ENCODE measurements at places on chromosomes 6 and 20.

DNA sequence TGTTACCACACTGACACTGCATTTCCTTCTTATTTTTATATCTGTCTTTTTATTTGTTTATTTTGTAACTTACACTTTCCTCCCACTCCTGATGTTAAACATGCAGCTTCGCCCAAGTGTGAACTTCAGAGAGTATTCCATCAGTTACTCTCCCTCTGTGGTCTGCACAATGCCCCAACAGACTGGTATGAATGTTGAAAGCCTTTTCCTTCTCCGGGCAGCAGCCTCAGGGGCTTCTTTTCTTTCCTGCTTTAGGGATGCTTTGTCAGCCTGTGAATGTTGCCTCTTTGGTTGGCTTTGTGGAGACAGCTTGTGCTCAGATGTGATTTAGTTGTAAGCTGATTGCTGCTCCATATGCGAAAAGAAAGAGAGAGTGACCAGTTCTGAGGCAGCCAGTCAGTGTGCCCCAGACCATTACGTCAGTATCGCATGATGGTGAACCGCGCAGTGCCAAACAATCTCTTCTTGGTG is 44.0 kb downstream of the SMPDL3A start:
- no peak for DNase-seq

DNA sequence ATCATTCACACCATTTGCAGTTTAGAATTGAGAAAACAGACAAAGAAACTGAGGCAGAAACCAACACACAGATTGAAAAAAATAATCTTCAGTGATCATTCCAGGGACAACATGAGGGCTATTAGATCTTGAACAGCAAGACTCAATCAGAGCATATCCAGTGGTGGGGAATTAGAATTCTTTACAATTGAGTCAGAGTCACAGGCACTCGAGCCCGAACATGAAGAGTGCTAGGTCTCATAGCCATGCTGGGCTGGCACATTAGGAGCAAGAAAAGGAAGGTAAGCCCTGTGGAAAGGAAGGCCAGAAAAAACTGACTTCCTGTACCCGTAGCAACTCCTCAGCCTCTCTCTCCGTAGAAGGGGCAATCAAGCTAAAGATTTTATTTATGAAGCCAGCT is 419.9 kb downstream of the HAO1 start:
- no peak for DNase-seq

DNA sequence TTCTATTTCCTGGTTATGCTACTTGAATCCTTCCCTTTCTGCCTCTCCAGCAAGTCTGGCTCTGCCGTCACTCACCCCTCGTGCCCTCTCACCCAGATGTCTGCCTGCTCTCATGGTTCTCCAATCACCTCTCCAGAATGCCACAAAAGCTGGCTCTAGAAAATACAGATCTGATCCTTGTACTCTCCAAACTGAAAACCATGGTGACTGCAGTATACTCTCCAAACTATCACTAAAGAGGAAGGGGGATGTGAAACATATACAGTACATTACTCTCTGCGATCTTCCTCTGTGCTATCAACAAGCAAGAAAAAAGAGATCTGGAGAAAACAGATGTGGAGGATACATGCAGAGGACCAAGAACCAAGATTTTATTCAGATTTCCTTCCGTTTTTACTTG is 91.1 kb downstream of the ATXN1 start:
- no peak for DNase-seq

- no peak for DNase-seq
These were observed 146.6 kb downstream of the SOBP start for GRCh38 chr6:107636486-107636885.

DNA sequence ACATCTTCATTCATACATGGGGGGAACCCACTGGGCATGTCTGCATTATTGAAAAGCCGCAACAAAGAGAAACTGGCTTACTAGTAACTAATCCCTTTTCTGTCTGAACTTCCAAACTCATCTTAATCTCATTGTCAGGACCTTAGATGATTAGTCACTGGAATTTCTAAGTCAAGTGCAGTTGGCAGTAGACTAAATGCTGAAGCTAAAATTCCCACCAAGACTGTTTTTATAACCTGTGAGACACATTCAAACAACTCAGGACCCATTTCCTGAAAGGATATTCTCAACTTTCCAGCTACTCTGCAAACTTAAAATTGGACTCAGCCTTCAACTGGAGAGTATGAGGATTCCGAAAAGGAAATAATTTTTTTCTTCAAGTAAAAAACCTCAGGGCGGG is 94.8 kb upstream of the SCAF8 start:
- DNase-seq, result no peak
